Fibroblast of skin of right quadriceps (primary cell): ENCODE measurements at places on chromosomes 16 and 17.

DNA sequence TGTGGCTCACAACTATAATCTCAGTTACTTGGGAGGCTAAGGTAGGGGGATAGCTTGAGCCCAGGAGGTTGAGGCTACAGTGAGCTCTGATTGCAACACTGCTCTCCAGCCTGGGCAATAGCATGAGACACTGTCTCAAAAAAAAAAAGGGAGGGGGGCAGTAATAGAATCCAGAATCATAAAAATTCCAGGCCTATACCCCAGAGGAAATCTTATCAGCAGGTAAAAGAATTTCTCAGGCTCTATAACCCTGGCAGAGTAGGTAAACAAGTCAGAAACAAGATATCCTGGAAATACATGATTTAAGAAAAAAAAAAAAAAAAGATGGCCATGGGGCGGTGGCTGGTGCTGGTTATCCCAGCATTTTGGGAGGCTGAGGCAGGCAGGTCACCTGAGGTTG, 12.9 kb downstream of the SPAG9 start:
- no peak for DNase-seq

DNA sequence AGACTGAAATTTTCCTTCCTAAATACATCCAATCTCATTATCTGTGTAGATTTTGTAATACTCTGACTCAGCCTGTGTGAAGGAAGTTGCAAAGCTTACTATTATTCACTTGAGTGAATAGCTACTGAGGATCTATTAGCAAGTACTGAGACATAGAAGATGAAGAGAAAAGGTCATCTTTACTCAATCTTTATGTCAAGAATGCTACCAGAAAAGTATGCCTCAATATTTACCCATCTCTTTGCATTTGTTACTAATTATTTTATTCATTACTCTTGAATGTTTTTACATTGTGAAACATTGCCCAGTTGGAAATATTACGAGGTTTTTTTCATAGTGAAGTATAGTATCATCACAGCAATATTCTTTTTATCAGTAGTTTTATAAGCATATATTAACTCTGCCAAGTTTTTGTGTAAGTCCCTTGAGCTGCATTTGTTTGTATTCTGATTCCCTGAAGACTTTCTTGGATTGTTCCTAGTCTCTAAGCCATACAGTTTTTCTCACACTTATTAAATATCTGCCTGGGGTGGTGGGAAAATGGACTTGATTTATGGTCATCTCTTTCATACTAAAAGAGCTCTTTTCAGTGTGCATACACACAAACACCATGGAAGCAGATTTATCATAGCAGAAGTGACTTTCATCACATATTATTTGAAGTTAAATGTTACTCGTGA, 110.4 kb downstream of the MRTFB start:
- peak; percentile 91 for DNase-seq

- no peak for DNase-seq
Measured at GRCh38 chr17:29597361-29598172, 4.6 kb downstream of the ANKRD13B start.

DNA sequence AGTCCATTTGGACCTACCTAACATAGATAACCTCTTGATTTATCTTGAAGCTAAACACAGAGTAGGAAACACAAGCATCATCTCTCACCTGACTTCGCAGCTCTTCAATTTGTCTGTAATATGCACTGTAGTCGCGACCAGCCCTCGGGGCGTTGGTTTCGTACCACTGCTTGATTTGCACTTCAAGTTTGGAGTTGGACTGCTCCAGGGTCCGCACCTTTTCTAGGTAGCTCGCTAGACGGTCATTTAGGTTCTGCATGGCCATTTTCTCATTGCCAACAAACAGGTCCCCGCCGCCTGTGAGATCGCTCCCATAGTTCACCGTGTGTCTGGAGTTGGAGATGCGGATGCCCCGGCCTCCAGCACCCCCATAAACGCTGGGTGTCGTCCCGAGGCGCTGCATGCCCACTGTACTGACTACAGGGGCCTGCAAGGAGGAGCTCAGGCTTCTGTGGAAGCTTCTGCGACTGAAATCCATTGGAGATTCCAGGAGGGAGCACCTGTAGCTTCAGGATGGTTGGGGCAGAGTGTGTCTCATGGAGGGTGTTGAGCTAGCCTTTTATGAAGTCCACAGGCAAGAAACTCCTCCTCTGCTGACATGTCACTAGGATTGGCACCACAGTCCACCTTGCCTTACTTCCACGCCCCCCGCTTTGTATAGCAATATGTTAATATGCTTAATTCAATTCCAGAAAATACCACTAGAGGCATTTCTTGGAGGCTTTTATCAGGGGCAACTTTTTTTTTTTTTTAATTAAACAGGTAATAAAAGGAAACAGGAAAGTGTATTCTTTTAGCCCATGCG, at the start of gene KRT20:
Gene KRT20 (minus strand): TSS at position 535 of the 805 bp plus-strand sequence. CDS start 57 bp downstream, at position 478.
- no peak for DNase-seq

GRCh38 chr17:78986649-78987328, 7.1 kb upstream of the LGALS3BP start:
- DNase-seq: peak; percentile 56

- DNase-seq: peak; percentile 18
Measured at GRCh38 chr17:12744298-12744697, 45.0 kb upstream of the ARHGAP44 start.

DNA sequence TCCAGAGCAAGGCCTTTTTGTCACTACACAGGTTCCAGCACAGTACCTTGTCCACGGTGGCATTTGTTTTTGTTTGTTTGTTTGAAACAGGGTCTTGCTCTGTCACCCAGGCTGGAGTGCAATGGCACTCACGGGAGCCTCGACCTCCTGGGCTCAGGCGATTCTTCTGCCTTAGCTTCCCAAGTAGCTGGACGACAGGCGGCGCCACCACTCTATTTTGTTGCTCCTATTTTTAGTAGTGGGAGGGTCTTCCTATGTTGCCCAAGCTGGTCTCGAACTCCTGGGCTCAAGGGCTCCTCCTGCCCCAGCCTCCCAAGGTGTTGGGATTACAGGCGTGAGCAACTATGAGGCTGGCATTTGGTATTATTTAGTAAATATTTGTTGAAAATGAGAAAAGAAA, 10.3 kb downstream of the MRC2 start:
- no peak for DNase-seq

DNA sequence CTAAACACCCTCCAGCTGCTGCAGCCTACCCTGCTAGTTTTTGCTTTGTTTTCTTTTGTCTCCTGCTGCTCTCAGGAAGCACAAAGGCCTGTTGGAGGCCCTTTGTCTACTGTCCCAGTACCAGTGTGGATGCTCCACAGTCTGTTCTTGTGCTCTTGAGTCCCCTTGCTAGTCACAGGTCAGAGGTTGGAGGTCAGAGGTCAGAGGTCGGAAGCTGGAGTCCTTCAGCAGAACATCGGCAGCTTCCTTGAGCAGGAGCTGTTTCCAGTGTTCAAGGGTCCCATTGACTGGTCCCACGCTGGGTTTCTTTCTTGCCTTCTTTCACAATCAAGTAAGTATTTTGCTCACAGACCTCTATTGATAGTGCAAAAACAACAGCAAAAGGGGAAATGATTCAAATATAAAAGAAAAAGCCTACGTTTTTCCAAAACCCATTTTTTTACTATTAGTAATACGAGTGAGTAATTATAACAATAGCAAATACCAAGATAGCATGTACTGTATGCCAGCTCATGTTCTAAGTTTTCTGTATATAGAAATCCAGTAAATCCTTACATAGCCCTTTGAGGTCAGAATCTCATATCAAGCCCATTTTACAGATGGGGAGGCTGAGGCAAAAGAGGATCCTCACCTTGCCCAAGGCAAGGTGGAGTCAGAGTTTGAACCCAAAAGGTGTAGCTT, 10.9 kb upstream of the IL34 start:
- DNase-seq: peak; percentile 71

GRCh38 chr17:31687505-31688126, 171.4 kb downstream of the COPRS start:
- no peak for DNase-seq

GRCh38 chr16:73505577-73505976, 457.6 kb upstream of the ZFHX3 start:
- DNase-seq: no peak

DNA sequence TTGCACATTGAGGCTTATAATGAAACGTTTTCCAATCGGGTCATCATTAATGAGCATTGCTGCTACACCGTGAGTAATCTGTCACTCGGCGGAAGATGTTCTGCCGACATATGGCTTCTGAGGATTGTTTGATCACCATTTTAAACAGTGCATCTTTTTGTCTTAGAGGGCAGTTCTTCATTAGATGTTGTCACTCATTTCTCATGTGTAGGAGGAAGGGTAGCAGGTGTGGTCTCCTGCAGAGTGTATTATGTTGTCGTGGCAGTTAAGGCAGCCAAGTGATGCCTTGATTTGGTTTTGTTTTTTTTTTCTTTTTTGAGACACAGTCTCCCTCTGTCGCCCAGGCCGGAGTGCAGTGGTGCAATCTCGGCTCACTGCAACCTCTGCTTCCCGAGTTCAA, 50.5 kb downstream of the SEC14L1 start:
- no peak for DNase-seq

DNA sequence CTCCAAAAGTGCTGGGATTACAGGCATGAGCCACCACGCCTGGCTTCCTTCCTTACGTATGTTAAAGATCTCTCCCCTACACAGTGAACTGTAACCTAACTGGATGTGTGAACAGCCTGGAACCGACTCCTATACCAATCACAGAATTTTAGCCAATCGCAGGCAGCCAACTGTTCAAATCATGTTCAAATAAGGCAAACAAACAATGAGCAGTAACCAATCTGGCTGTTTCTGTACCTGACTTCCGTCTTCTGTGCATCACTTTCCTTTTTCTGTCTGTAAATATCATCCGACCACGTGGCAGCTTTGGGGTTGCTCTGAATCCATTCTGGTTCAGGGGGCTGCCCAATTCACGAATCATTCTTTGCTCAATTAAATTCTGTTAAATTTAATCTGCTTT, 27.5 kb downstream of the TEKT5 start:
- DNase-seq: no peak

GRCh38 chr17:72258711-72259110, 137.9 kb downstream of the SOX9 start:
- no peak for DNase-seq
